ENCODE measurements at places on chromosomes 11 and 22.
A peak's percentile ranks its signal among the peaks of the same experiment; 100 is the strongest.

GRCh38 chr11:73399159-73399590 is 23.0 kb downstream of the RELT start:
- no peak for DNase-seq

GRCh38 chr11:9834291-9834690 is 170.4 kb downstream of the SWAP70 start:
- no peak for DNase-seq

DNA sequence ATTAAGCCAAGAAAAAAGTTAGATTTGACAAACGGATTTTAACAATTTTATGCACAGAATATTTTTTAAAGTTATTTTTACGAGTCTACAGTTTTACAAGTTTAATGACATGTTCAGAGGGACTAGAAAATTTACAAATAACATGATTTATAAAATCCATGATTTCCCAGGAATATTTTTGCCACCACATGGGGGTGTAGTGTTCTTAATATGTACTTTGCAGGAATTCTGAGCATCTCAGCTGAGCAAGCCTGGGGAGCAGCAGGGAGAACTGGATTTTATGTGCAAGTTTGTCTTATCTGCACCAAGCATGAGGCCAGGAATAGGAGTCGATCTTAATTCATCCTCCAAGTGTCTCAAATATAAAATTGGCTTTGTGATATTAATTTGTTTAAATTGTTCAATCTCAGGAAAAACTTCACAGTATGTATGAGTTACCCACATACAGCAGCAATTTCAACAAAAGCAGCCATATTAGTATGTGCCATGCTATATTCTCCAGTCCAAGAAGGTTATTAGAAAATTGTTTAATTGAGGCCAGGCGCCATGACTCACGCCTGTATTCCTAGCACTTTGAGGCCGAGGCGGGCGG is 826.3 kb downstream of the DLG2 start:
- DNase-seq: peak; percentile 22

DNA sequence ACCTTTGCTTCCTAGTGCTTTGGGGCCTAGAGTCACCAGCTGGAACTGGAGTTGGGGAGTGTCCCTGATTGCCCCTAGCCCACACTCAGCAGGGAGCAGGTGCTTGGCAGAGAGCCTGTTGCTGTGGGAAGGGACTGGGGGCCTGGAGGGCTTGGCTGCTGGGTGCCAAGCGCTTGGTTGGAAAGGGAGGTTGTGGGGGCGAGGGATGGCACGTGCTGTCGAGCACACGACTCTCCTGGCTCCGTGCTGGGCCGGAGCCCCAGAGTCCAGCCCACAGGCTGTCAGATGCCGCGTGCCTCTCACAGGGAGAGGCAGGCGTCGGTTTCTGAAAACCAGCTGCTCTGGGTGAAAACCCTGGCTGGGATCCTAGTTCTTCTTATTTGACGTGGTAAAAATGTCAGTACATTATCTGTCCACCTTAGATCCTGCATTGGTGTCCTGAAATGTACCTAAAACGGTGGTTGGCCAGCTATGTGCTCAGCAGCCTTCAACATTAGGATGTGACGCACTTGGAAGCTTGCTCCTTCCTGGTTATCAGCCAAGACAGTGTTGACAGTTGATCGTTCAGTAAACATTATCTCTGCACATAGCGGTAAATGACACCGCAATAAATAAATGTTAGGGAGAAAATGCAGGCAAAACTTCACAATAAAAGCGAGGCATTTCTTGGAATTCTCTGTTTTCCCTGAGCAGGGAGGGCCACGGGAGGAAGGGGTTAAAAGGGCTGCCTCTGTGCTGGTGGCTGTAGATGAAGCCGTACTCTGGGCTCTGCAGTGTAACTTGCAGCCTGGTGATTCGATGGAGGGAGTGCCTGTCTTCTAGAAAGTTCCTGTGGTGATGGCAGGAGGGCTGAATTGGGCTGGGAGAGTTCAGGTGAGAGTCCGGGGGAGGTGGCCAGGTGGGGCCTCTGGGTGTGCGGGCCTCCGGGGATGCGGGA is 29.2 kb downstream of the GRAMD4 start:
- peak; percentile 95 for DNase-seq

GRCh38 chr11:94068764-94069163 is 47.6 kb downstream of the HEPHL1 start:
- peak; percentile 36 for DNase-seq

DNA sequence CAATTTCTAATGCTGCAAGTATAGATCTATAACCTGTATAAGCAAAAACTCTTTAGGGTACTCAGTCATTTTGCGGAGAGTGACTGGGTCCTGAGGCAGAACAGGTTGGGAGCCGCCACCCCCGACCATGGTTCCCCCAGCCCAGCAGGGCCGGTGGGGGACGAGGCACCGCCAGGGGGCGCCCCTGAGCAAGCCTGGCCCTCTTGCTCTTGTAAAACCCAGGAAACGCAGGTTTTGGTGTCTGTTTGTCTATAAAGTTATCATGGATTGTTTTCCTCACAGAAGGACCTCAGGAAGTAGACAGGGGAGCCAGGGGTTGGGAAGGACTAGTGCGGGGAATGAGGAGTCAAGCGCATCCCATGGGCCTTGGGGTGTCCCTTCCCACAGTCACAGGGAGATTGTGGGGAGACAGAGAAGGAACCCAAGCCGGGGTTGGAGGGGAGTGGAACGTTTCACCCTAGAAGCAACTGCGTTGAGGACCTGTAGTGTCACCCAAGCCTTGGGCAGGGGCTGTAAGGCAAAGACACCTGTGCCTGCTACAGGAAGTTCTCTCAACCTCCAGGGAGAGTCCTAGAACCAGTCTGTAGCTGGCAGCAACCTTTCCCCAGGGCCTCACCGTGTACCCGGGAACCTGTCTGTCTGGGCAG is 26.4 kb downstream of the KCTD17 start:
- peak; percentile 23 for DNase-seq

- peak; percentile 35 for DNase-seq
Observed at GRCh38 chr11:128196235-128196634, 391.1 kb downstream of the ETS1 start.

DNA sequence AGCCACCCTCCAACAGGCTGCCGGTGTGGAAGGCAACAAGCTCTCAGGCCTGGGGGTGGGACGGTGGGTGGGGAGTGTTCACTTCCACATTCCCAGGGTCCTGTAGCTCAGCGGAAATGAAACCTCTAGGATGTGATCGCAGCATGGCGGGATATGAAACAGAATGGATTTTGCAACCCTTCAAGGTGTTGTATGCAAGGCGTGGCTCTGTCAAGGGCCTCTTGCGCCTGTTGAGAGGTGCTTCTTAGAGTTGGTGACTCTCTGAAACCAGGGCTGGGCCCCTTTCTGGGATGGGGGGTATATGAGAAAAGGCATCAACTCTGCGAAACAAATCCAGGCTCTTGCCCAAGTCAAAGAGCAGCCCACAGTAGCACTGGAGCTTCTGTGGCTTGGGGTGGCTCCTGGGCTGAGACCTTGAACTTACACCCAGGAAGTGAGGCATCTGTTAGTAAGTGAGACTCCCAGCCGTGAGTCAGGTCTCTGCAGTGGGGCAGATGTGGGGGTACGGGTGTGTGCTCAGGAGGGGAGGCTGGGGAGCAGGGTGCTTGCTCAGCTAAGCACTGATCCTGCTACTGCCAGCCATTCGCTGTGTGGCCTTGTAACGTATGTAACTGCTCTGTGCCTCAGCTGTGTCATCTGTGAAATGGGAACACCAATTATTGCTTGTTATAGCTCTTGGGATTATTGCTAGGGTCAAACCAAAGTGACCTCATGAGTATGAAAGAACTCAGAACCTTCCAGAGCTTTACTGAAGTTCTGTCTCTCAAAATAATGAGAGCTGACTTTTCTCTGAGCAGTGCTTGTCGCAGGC is 28.3 kb downstream of the NECTIN1 start:
- no peak for DNase-seq

GRCh38 chr11:24324211-24324610 is 172.6 kb upstream of the LUZP2 start:
- DNase-seq: peak; percentile 3

DNA sequence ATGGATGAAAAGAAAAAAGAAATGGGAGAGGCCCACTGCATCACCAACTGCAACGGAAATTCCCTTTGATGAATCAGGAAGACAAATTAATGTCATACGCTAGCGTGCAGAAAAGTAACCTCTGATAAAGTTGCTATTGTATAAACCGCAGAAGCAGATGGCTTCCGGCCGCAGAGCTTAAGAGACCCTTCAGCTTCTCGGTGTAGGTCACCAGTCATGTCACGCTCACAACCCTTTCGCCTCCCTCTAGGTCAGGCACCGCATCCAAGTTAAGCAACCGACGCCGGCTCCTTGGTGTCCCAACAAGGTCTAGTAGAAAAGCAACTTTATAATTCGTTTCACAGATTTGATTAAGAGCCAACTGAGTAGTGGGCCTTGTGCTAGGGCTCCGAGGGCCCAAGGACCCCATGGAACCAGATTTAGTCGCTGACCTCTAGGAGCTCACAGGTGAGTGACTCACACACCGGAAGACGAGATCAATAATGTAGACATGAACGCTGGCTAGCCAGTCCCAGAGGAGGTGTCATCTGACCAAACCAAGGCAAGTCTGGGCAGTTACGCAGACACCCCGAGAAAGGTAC is 1.2 kb upstream of the ZFP91 start:
- DNase-seq: peak; percentile 97

DNA sequence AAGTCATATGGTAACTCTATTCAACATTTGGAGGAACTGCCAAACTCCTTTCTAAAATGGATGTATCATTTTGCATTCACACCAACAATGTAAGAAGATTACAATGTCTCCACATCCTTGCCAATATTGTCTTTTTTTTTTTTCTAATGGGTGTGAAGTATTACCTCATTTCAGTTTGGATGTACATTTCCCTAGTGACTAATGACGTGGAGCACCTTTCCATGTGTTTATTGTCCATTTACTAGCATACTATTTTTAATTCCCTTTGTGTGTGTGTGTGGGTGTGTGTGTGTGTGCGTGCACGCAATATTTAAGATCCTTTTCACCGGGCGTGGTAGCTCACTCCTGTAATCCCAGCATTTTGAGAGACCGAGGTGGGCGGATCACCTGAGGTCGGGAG is 62.7 kb downstream of the APOL3 start:
- DNase-seq: no peak

DNA sequence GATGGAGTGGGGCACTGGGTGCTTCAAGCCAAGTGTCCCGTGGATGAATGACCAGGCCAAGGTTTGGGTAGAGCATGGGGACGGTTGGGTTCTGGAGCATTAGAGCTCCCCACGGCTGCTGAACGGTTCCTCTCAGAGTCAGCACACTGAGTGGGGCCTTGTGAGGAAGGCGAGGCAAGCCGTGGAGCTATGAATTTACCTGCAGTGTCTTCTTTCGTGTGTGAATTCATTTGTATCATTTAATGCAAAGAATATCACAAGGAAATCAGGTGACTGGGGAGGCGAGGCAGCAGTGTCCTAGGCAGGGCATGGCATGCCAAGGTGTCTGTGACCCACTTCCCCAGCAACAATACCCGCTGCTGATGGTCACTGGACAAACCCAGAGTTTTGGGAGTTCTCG is 343.5 kb upstream of the B3GAT1 start:
- no peak for DNase-seq

DNA sequence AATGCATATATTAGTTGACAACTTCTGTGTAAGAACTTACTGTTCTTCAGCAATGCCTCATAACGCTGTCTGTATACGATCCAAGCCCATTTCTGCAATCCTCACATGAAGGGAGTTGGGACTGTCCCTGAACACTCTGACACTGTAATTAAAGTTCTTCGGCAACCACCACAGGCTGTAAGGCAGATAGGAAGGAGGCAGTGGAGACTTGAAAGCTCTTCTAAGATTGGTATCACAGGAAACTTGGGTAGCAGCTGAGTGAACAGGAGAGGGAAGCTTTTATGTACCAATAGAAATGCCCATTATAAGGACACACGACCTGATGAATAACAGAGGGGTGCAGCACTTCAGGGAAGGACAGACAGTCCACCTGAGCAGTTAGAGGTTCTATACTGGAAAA is 12.0 kb upstream of the GAB2 start:
- no peak for DNase-seq

DNA sequence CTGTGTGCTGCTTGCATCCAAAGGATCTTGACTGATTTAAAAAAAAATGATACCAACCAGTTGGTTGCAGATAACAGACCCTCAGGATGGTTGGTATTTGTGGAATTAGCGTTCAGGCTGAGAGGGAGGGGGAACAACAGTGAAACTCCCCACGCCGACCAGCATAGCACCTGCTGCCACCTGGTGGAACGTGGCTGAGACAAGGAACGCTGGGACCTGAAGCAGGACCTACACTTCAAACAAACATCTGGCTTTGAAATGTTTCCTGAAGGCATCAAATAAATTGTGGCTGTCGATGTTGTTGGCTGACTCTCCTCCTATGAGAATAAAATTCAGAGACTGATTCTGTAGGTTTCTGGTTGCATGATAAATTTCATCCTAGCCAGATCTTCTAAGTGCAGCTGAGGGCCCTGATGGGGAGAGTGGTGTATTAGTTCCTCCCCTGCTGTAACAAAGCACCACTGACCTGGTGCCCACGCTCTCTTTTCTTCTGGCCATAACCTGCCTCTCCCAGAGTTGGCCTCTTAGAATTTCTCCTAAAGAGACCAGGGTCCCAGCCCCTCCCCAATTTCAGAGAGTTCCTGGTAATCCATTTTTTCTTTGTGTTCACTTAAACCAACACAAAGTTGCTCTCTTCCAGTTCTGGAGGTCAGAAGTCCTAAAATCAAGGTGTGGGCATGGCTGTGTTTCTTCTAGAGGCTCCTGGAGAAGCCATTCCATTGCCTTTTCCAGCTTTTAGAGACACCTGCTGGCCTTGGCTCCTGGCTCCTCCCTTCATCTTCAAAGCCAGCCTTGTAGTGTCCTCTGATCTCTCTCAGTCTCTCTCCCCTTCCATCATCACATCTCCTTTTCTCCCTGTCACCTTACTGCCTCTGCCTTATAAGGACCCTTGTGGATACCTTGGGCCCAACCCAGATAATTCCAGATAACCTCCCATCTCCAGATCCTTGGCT is 17.3 kb downstream of the APOL2 start:
- peak; percentile 58 for DNase-seq

GRCh38 chr11:14645015-14645912 is 1.7 kb downstream of the PDE3B start:
- DNase-seq: peak; percentile 52

DNA sequence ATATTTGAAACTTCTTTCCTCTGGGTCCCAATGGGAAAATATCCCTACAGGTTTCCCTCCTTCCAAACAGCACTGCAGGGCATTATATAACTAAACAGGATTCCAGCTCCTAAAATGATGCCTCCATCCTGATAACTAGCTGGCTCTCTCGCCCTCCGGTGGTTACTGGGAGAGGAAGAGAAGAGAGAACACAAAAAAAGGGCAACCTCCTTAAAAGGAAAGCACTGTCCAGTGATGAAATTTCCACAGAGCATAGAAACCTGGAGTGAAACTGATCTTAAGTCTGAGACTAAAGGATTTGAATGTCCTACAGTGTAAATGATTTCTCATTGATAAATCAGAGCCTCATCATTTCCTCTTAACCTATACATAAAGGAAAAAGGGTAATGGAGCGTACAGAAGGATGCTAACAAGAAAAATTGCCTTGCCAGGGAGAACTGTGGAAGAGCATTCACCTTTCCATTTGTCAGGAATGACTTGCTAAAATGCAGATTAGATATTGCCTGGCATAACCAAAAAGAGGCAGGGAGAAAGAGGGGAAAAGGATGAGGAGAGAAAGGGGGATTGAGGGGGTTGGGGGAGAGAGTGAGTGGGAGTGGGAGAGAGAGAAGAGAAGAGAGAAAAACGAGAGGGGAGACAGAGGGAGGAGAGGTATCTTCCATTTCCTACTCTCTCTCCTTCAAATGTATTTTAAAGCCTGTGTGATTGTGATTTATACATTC is 121.3 kb downstream of the APOL5 start:
- peak; percentile 68 for DNase-seq

GRCh38 chr22:22593964-22594656 is 35.0 kb upstream of the PRAME start:
- peak; percentile 70 for DNase-seq
